ENCODE measurements at places on chromosomes 7 and 10. TPM values are rescaled to one million over a fixed set of nuclear protein-coding genes. Genes with fewer than 3 reads are reported as not detected.

DNA sequence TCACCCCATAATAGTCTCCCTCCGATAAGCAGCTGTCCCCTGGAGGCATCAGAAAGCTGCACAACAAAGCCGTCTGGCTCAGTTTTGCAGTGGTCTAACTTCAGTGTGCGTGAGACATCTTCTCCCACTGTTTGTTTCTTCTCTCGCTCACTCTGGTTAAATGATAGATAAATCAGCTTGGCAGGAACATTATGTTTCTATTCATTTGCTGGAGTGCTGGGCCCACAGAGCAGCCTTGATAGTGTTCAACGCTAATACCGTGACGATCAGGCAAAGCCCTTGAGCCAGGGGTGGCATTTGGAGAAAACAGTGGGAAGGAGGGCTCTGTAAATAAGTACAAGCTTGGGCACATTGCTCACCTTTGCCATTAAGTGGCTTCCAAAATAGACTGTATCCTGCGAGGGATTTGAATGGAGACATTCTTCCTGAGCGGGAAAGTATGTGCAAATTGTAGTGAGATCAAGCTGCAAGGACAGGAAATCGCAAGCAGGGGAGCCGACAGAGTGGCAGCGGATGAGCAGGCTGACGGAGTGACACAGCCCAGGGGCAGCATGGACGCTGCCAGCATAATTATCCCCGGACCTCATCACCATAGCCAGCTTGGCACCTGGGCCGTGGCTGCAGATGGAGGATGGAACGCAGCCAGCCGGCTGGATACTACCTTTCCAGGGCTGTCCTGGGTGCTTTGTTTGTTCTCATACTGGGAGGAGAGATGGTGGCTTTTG lies 256.8 kb upstream of the FZD8 start:
- DNase-seq = no peak
- no peak overlapping the region for H3K4me3 ChIP-seq
- no peak overlapping the region for H3K27ac ChIP-seq
- H3K27me3 ChIP-seq = no peaks in the 10 kb centered on the region
- H3K36me3 ChIP-seq = no peaks in the 10 kb centered on the region
- H3K4me1 ChIP-seq = no peaks in the 10 kb centered on the region

DNA sequence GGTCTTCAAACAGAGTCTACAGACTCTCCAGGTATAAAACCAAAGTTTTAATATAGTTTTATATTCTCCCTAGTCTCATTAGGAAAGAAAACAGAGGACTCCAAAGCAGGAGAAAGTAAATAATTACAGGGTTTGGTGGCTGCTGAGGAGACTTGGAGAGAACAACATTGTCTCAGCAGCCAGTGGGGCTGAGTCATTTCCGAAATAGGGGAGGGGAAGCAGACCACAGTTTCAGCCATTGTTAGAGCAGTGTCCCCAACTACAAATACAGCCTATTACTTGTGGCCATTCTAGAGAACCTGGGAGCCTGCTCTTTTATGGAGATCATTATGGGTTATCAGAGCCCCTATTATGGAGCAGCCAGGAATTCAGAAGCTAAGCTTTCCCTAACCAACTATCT lies 44.2 kb upstream of the A1CF start:
- H3K36me3 ChIP-seq = no peaks in the 10 kb centered on the region
- no peak overlapping the region for H3K4me3 ChIP-seq
- H3K27me3 ChIP-seq = no peaks in the 10 kb centered on the region
- H3K4me1 ChIP-seq = no peaks in the 10 kb centered on the region
- DNase-seq = no peak

DNA sequence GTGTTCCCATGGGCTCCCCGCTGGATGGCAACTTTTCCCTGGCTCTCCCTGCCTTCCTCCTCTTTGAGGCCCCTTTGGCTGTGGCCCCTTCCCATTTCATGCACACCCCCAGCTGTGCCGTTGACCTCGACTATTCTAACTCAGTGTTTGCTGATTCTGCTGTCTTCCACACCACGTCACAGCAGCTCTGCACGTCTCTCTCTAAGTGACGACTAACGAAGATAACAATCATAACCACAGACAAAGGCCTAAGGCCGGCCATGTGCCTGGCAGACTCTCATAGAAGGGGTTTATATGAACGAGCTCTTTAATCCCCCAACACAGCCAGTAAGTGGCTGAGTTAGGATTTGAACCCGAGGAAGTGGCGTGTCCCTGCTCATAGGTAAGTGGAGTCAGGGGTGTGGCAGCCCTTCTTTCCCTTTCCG lies 151.5 kb upstream of the SHH start:
- no peaks in the 10 kb centered on the region for H3K4me1 ChIP-seq
- no peak for DNase-seq
- no peak overlapping the region for H3K27ac ChIP-seq
- no peaks in the 10 kb centered on the region for H3K36me3 ChIP-seq
- H3K4me3 ChIP-seq = no peak overlapping the region

The GATA3 gene
- 1.1 TPM for total RNA-seq

The UPK3B gene
- 1.0 TPM for total RNA-seq

The TCAF2 gene
- total RNA-seq = 1.0 TPM

The PNLIP gene
- total RNA-seq = not detected

The SLC26A3 gene
- total RNA-seq = not detected
